ENCODE measurements at places on chromosomes 6 and 20.
A peak's percentile ranks its signal among the peaks of the same experiment; 100 is the strongest.

GRCh38 chr6:107144014-107144413, 28.7 kb upstream of the BEND3 start:
- DNase-seq = no peak

DNA sequence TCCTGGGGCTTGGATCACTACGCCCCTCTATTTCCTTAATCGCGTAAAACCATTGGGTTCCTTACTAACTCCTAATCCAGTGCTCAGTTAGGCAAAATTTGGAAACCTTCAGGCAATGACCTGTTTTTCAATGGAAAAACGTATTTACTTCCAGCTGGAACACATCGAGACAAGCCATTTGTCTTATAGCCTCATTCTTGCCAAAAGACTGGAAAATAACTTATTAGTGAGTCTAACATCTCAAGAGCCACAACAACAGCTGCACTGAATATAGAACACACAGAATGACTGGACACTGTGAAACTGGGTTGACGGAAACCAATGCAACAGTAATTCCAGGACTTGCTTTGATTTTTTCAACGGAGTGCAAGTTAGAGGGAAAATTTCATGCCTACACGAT, 125.2 kb upstream of the MAP3K7 start:
- DNase-seq = no peak

DNA sequence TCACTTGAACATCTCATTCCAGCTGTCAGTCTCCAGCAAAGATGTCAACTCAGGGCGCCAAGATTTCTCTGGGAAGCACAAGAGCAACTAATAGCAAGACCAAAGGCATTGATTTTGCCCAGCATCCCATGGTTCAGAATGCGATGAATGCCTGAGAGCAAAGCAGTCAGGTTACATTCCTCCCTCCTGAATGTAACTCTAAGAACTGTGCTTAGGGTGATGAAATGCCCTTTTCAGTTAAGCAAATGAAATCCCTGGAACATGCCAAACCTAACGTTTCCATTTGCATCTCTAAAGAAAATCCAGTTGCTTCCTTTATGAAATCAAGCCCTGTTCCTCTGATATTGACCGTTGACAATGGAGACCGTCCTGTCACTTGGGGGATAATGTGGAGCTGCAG, 224.0 kb upstream of the PLN start:
- DNase-seq = no peak

- no peak for DNase-seq
These were observed 90.7 kb upstream of the SIRPA start for GRCh38 chr20:1804554-1804956.

GRCh38 chr20:18380908-18381529, 85.8 kb downstream of the DZANK1 start:
- DNase-seq = no peak

GRCh38 chr6:149834513-149835481, 29.4 kb downstream of the LRP11 start:
- DNase-seq = peak; percentile 41
